Large intestine (tissue), 12 donors: ENCODE measurements at places on chromosomes 7 and 10.
A peak's percentile ranks its signal among the peaks of the same experiment; 100 is the strongest.

DNA sequence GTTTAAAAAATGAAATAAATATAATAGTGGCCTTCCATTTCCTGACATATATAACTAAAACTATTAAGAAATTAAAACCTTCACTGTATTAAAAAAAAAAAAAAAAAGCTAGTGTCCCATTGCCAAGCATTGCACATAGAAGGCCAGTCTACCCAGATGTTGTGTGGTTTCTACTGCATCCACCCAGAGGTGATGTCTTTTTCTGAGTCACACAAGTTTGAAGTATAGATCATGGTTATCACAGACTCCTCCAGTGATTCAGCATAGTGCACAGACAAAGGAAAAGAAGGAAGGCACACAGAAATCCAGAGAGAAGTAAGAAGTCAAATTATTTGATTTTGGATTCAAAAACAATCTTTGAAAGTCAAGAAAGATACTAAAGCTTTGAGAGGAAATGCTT, 429.0 kb downstream of the ETV1 start:
- no peak for DNase-seq

- DNase-seq: no peak
Measured at GRCh38 chr7:17556247-17556956, 257.9 kb downstream of the AHR start.

- peak; percentile 57 for DNase-seq
Measured at GRCh38 chr7:148747274-148747673, 48.6 kb downstream of the CUL1 start.

DNA sequence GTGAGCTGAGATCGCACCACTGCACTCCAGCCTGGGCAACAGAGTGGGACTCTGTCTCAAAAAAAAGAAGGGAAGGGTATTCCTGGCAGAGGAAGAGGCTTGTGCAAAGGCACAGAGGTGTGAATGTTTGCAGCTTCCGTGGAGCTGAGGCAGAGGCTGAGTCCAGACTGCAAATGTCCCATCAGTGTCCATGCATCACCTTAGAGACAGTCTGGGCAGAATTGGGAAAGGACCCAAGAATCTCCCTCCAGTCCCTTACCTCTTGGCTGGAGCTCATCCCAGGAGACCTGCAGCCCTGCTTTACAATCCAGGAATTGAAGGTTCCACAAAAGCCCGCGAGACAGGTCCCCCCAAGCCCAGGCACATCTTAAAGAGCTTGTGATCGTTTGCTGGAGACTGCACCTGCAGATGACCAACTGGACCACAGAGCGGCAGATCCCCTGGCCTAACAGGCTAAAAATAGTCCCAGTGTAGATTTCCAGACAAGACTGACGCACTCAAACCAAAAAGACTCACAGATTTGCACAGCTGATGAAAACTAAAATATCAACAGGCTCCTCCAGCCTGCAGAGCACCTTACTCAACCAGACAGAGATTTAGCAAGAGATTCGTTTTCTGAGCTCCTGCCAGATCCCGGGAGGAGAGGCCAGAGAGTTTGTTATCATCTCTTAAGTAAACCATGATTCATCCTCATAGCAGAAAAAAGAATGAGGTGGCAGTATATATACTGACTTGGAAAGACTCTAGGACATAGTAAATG, 22.9 kb upstream of the NANOS1 start:
- DNase-seq: peak; percentile 37

DNA sequence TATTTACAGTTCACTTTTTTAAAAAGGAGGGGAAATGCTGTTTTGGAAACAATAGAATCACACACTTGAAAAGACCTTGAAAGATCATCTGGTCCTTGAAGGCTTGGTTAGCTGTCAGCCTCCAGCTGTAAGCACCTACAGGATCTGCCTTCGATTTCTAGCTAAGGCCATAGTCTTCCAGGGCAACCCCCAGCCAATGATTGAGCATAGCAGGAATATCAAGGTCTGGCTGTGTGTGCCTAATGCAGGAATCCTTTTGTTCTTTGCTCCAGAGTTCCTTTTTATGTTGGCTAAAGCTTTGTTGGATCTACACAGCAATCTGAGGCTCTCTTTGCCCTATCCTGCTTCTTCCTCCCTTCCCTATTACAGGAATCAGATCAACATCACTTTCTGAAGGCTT, 5.2 kb upstream of the YAE1 start:
- peak; percentile 17 for DNase-seq

- DNase-seq: no peak
Measured at GRCh38 chr7:81482600-81483186, 287.2 kb downstream of the HGF start.

- DNase-seq: no peak
Measured at GRCh38 chr7:27107391-27108381, 5.2 kb upstream of the HOXA2 start.

DNA sequence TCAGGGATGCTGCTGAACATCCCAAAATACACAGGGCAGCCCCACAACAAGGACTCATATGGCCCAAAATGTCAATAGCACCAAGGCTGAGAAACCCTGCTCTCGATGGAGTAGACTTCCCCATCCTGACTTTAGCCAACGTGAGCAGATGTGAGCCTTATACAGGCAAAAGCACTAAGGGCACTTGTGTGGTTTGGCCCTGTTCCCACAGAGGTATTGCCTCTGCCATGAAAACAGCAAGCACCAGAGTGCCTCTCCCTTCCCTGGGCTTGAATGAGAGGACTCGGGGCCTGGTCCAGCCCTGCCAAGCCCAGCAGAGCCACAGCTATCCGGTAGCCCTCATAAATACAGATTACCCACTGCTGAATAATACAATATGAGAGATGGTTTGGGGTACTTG, 47.5 kb downstream of the ACSM6 start:
- no peak for DNase-seq

DNA sequence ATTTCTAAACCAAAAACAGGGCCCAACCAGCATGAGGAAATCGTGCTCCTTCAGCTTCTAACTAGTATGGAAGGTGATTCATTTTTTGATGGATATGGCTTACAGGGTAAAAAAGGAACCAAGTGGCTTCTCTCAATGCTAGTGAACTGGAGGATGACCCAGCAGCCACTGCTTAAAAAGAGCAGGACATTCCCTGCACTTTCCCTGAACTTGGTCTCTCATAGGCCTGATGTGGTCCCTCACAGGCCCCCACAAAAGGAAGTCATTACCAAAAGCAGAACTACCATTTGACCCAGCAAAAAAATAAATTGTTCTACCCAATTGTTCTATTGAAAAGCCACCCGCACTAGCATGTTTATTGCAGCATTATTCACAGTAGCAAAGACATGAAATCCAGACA, 188.8 kb downstream of the CALN1 start:
- no peak for DNase-seq

DNA sequence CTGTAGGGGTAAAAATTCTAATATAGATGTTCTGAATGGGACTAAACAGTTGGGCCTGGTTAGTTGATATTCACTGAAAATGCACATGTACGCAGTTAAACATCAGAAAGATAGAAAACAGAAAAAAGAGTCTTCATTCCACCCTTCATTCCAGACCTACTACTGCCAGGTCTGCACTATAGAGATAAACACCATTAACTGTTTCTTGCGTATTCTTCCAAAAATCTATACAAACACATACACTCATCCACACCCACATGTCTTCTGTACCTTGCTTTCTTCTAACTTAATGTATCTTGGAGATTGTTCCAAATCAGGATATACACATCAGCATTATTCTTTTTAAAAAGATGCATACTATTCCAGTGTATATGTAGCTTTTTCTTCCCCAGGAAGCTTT, 13.9 kb upstream of the CLEC2L start:
- DNase-seq: no peak

GRCh38 chr7:30511973-30512662, 7.5 kb upstream of the GGCT start:
- DNase-seq: no peak

- no peak for DNase-seq
Measured at GRCh38 chr10:35638101-35638500, 4.0 kb downstream of the FZD8 start.

- DNase-seq: no peak
Measured at GRCh38 chr10:101601541-101601940, 13.4 kb downstream of the DPCD start.

DNA sequence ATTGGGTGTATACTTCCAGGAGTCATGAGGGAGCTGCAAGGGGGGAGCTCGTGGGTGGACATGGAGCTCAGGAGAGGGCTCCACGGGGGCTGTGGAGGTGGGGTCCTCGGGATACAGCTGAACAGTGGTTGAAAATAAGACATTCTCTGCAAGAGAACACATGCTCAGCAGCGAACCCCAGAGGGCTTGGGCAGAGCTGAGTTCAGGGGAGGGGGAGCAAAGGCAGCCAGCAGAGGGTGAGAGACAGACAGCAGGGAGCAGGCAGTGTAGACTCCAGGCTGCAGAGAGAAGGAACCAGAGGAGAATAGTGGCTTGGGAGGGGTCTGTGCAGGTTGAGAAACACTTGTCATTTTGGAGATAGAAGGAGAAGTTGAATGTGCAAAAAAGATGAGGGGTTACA, 73.0 kb upstream of the LRRC18 start:
- no peak for DNase-seq

GRCh38 chr7:36272567-36273269, 116.9 kb upstream of the ANLN start:
- DNase-seq: no peak

DNA sequence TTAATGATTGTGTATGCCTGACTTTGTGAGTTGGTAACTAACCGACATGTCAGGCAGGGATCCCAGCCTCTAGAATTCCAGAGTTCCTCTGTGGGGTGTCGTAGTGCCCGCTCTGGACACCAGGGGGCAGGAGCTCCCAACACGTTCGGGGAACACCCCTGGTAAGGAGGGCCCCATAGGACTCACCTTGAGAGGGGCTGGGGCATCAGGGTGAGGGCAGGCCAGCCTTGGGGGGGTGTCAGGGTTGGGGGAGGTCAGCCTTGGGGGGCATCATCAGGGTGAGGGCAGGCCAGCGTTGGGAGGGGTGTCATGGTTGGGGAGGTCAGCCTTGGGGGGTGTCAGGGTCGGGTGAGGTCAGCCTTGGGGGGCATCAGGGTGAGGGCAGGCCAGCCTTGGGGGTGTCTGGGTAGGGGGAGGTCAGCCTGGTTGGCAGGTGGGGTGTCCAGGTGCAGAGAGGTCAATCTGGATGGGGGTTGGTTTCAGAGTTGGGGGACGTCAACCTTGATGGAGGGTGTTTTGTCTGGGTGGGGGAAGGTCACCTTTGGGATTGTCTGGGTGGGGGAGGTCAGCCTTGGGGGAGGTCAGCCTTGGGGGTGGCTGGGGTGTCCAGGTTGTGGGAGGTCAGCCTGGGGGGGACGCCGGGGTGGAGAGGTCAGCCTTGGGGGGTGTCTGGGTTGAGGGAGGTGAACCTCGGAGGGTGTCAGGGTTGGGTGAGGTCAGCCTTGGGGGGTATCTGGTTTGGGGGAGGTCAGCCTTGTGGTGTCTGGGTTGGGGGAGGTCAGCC, 45.6 kb upstream of the SUN1 start:
- no peak for DNase-seq
